ENCODE measurements at places on chromosomes 4 and X. TPM values are rescaled to one million over a fixed set of nuclear protein-coding genes. Genes with fewer than 3 reads are reported as not detected.

DNA sequence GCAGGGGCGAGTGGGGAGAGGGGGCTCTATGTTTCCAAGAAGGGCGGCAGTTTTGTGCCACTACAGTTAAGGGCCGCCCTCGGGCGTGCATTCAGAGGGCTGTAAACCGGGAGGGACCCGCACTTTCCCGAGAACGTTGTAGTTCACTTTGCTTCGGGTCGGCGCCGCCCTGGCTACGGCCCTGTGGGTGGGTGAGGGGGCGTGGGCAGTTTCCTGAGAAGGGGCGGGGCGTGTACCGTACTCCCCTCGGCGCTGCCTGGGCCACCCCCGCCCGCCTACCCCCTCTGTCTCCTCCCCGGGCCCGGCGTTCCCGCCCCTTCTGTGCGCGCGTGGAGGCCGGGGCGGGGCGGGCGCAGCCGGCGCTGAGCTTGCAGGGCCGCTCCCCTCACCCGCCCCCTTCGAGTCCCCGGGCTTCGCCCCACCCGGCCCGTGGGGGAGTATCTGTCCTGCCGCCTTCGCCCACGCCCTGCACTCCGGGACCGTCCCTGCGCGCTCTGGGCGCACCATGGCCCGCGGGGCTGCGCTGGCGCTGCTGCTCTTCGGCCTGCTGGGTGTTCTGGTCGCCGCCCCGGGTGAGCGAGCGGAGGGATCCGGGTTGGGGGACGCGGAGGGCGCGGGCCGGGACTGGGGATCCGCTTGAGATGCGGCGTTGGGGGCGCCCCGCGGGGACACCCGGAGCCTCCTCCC, at the start of gene CD99:
TSS of gene CD99 (plus strand) at position 440 of the 687 bp plus-strand sequence. CDS start at position 506, 66 bp downstream.
- peak; percentile 85 for DNase-seq

DNA sequence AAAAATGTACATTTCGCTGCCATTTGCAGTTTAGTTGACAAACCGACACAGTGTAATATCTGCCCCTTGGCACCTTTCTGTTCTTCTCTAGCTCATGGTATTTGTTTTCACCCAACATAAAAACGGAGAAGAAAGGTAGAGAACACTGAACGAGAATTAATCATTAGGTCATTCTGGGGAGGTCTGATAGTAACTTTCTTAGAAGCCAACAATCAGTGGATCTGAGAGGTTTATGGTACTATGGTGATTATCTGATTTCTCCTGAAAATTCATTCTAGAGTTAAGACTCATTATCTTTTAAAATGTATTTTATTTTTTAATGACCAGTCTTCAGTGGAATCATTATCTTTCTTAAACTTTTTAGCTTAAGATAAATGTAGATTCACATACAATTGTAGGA, 8.5 kb downstream of the RAPGEF2 start:
- DNase-seq: no peak

DNA sequence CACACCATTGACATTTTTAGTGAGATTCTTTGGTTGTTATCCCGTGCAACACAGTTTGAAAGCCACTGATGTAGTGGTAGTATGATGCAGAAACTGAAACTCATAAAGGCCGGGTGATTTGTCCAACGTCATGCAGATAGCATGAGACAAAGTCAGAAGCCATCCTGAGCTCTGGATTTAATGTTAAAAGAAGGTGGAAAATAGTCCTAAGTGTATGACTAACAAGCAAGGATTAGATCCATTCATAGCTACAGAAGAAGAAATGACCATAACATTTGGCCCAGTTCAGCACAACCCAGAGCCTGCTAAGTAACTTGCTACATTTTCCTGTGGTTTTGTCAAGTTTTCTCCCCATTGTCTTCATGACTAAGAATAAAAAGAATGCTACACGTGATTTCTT, 142.4 kb downstream of the AMELX start:
- DNase-seq: no peak

DNA sequence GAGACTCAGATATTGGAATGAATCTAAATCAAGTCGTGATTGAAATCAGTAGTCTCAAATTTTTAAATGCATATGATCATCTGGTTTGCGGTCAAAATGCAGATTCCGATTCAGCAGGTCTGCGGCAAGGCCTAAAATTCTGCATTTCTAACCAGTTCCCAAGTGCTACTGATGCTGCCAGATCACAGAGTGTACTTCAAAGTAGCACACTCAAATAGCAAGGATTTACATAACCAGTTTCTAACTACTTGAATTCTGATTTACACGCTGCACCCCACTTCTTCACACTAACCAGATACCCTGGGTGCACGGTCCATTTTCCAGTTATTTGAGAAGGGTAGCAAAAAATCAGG, 752 bp downstream of the MBTPS2 start:
- no peak for DNase-seq

DNA sequence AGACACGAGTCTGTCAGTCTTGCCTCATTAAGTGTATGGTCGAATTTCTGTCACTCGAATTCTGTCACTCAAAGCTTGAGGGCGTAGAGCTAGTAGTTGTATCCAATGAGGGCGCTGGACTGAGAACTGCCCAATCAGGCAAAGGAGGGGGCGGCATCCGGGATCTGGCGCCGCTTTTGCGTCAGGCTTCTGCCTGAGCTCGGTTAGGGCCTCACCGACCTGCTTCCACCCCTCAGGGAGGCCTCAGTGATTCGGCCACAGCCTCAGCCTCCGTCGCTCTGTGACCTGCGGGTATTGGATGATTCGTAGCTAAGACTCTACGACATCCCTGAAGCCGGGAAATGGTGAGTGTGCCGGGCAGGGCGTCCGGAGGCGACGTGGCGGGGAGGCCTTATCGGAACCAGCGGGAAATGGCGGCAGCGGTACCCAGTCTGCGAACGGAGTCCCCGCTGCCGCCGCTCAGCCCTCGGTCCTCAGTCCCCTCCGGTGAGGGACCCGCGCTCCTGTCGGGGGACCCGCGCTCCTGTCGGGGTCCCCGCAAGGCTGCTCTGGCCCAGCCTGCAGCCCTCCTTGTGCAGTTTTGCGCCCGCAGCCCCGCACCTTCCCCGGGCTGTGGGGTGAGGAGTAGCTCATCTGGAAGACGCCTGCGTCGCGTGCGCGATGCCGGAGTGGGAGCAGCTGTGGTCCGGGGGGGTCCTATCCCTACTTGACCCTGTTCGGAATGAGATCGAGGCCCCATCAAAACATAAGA, 88.3 kb downstream of the ZNF718 start:
- DNase-seq: peak; percentile 14

- no peak for DNase-seq
Observed at GRCh38 chrX:66017659-66018170, 22.2 kb downstream of the VSIG4 start.

CETN2 gene
- polyA plus RNA-seq: 44.1 TPM

Data from urinary bladder (tissue), 4 donors.